Stimulated activated CD4-positive, alpha-beta T cell treated with anti-CD3 and anti-CD28 coated beads, Interleukin-1b, Interleukin-23, amount 100 ng/mL, for 1 hour (primary cell): ENCODE measurements at places on chromosomes 16 and 17.

- DNase-seq: no peak
These were observed 183.6 kb upstream of the CDH11 start for GRCh38 chr16:65305266-65305959.

DNA sequence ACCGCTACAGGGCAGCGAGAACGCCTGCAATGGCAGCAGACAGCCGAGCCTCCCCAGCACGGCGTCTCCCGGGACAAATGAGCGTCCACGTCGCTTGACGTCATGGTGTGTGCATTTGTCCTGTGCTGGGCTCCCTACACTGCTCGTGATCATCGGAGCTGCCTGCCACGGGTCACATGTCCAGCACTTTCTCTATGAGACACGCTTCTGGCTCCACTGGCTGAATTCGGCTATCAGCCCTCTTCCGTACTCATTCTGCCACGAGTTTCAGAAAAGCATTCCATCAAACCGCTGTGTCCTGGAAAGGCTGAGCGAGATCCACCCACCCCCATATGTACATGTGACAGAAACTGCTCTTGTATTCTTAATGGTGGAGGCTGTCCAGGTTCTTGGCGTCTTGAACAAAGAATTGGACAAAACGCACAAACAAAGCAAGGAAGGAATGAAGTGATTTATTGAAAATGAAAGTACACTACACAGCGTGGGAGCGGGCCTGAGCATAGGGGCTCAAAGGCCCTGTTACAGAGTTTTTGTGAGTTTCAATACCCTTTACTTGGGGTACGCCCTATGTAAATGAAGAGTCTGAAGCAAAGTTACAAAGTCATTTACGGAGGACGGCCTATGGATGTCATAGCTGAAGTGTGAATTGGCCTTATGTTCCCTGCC is 28.5 kb upstream of the SHCBP1 start:
- DNase-seq: no peak

GRCh38 chr17:40678902-40679522 is 14.0 kb upstream of the KRT222 start:
- no peak for DNase-seq

DNA sequence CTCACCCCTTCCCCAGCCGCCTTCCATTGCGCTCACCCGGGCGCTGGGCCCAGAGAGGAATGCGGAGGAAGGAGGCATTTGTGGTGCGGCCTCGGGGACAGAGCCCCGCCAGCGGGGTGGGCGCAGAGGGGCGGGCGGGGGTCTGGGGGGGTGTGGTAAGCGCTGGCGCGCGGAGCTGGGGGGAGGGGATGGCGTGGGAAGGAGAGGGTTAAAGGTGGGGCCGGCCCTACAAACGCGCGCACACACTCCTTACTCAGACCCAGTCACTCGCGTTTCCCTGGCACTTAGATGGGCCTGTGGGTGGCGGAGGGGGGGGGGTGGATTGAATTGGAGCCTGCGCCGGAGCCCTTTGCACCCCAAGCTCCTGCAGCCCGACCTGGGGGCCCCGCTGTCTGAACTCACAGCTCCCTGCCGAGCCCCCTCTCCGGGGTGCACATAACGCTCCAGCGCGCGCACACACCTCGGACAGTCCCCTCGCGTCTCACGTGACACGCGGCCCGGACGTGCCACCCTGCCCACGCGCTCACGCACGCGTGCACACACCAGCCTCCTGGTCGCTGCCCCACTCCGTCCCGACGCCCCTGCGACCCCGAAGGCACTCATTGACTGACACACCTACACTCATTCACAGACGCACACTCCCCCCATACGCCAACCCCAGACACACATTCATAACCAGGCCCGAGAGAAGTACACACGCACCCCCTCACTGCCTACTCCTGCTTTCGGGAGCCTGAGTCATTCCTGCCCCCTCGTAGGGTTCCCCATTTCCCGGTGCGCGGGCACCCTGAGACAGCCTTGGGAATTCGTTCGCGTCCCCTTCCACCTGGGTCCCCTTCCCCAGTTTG is 844 bp downstream of the TBKBP1 start:
- no peak for DNase-seq

DNA sequence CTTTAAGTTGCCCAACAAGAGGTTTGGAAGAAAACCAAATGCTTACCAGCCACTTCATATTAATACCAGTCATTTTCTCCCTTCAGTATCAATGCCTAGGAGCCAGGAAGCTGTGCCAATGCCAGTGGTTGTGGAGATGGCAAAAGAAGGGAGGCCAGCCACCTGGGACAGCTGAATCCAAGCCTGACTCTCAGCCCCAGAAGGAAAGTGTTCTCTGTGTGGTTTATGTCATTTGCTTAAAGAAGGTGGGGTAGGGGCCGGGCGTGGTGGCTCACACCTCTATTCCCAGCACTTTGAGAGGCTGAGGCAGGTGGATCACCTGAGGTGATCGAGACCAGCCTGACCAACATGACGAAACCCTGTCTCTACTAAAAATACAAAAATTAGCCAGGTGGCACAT is 13.4 kb downstream of the C17orf78 start:
- no peak for DNase-seq

DNA sequence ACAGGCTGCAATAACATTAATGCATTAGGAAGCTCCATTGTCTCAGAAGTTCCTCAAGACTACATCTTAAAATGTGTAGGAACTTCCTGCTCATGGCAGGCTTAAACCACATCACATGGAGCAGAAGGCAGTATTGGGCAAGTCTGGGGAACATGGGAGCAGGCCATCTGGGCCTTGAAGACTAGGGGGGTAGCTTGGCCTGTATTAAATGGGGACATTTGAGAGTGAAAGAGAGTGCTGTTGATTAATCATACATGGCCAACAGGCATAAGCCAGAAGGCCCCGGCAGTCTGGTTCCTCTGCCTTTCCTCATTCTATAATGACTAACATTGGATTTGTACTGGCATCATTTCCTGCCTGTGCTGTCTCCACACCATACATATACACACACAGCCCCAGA is 25.2 kb upstream of the SLC5A11 start:
- no peak for DNase-seq

GRCh38 chr16:11706180-11706742 is 36.4 kb downstream of the TXNDC11 start:
- no peak for DNase-seq

DNA sequence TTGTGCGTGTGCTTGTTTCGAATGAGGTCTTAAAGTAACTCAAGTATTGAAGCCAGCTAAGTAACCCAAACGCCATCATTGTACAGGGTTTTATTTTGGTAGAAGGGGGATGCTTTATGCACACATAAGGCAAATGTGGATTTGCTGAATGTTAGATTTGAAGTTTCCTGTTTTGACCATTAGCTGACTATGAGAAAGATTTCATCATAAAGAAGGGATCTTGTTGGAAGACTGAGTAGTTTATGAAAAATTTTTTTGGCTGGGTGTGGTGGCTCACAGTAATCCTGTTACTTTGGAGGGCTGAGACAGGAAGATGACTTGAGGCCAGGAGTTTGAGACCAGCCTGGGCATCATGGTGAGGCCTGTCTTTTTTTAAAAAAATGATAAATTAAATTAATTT is 10.0 kb upstream of the ZFP3 start:
- no peak for DNase-seq

GRCh38 chr17:7883781-7884386 is 4.7 kb upstream of the CHD3 start:
- DNase-seq: no peak

DNA sequence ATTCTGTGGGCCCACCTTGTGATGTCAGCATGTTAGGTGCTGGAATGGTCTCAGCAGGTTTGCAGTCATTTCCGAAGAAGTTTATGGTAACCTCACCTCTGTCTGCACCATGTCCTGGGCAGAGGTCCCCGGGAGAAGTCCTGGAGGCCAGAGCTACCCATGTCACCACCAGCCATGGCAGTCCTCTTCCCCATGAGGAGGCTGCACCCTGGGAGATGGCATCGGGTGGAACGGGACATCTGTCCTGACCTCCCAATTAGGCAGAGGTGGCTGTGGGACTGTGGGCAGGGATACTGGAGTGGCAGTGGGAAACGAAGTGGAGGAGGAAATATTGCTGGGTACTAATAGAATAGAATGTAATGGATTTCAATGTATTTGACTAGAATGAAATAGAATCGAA is 511.8 kb upstream of the WSB1 start:
- DNase-seq: no peak

GRCh38 chr16:73048292-73049080 is 558 bp upstream of the ZFHX3 start:
- DNase-seq: no peak

- DNase-seq: no peak
These were observed 408.4 kb downstream of the ZFHX3 start for GRCh38 chr16:72639494-72639893.

DNA sequence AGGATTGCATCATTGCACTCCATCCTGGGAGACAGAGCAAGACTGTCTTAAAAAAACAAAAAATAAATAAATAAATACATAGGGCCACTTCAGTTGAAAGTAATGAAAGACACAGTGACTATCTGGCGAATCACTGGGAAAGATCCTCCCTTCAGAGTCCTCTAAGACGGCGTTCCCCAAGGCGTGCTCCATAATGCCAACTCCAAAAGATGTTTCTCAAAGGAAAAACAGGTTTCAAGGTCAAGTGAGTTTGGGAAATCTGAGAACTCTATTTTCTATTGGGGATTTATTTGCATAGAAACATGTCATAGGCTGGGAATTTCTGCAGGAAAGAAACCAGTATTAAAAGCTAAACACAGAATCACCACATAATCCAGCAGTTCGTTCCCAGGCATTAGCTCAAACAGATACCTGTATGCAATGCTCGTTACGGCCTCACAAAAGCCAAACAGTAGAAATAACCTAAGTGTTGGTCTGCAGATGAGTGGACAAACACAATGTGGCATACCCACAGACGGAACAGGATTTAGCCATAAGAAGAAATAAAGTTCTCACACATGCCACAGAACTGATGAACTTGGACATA is 7.9 kb downstream of the KLHDC4 start:
- DNase-seq: no peak

GRCh38 chr16:47966325-47966724 is 189.5 kb downstream of the ABCC12 start:
- no peak for DNase-seq

GRCh38 chr17:36850790-36851189 is 86.5 kb upstream of the LHX1 start:
- DNase-seq: no peak

DNA sequence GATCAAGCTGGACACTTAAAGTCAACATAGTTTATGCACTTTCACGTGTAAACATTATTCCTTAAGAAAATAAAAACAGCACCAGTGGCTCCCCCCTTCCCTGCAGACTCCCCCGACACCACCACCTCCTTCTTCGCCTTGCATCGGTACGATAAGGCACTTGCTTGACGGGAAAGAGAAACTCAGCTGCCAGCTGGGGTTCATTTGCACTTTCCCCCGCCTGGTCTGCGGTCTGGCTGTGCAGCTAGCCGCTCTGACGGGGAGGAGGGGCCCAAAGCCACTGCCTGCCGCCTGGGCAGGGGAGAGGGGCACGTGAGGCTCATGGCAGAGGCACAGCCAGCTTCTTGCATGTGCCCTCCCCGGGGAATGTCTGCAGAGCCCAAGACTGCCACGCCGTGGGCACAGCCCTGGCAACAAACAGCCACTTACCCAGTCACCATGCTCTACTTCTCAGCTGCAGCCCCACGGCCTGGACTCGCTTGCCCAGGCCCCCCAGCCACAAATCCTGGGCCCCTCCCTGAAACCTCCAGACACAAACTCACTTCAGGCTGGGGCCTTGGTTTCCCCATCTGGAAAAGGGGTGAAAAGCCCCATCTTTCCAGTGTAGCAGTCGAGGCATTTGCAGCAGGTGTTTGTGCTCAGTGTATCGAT is 16.5 kb upstream of the PRM1 start:
- DNase-seq: peak; percentile 22

GRCh38 chr16:27483624-27484023 is 66.1 kb downstream of the GTF3C1 start:
- no peak for DNase-seq

- no peak for DNase-seq
These were observed 17.0 kb downstream of the N4BP1 start for GRCh38 chr16:48592839-48593429.

DNA sequence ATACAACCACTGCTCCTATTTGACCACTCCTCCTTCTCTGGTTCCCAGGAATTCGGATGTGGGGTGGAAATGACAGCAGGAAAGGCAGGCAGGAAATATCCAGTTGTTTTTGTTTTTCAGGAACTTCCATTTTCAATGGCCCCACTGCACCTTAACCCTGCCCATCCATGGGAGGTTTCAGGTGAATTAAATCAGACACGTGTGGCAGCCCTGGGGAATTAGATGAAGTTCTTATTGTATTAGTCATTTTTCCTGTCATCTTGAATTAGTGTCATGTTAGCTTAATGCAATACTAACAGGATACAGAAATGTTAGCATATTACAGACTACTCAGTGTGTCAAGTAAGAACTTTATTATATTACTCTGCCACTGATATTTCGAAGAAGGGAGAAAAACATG is 146.4 kb downstream of the CHD9NB start:
- no peak for DNase-seq

DNA sequence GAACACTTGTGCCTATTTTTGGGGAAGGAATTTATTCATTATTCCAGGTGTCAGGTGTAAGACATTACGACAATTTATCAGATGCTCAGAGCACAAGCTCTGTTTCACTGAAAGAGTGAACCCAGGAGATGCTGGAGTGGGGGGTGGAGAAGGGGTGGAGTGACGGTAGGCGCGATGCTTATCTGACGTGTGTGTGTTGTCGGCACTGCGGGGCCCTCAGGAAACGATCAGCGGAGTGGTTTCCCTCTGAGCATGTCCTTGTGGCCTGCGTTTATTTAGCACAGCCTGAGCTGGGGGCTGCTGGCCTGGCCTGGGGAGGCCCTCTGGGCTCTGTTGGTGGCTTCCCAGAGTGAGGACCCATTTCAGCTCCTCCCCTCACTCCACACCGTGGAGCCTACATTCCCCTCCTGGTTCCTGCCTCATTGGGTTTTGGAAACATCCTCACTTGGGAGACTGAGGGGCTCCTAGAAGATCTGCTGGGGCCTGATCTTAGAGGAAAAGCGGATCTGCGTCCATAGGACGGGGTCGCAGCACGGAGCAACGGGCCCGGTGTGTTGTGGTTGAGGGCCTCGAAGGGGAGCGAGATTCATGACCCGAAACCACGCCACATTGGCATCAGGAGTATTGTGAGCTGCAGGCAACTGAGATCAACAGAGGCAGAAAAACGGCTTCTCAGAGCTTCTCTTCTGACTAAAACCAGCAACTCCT is 19.0 kb upstream of the GNG13 start:
- no peak for DNase-seq

- DNase-seq: no peak
These were observed 1.3 kb downstream of the NTAN1 start for GRCh38 chr16:15054357-15055140.

GRCh38 chr16:88650749-88651275 is at the start of gene CYBA:
Gene CYBA (minus strand): TSS chr16:88651053. CDS start chr16:88651013, 40 bp downstream.
- peak; percentile 59 for DNase-seq
